ENCODE measurements at places on chromosomes 6 and 20.

DNA sequence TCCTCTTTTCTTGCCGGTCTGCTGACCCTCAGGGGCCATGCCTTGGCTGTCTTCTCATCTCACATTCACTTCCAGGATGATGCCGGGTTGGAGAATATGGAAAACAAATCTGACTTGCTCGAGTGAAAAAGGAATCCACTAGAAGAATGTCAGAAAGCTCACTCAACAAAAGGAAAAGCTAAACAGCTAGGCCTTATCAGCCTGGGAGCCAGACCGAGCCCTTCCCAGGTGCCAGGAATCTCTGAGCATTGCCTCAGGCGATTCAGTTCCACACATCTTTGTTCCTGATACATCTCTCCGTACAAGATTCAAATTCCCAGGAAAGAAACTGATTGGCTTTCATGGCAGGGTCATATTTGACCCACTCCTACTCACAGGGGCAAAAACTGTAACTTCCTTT is 9.2 kb upstream of the OSER1 start:
- DNase-seq, result no peak

DNA sequence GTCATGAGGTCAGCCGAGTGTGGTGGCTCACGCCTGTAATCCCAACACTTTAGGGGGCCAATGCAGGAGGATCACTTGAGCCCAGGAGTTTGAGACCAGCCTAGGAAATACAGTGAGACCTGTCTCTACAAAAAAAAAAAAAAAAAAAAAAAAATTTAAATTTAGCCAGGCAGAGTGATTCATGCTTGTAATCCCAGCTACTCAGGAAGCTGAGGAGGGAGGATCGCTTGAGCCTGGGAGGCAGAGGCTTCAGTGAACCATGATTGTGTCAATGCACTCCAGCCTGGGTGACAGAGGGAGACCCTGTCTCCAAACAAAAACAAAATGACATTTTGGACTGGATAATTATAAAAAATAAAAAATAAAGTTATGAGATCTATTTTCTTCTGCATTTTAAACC is 56.2 kb downstream of the ADGRF1 start:
- no peak for DNase-seq

- no peak for DNase-seq
Measured at GRCh38 chr6:128067446-128068118, 166.7 kb upstream of the THEMIS start.

GRCh38 chr20:37693242-37693634 is 592 bp upstream of the CTNNBL1 start:
- no peak for DNase-seq

- no peak for DNase-seq
Measured at GRCh38 chr6:141580988-141581552, 551.7 kb upstream of the GJE1 start.

DNA sequence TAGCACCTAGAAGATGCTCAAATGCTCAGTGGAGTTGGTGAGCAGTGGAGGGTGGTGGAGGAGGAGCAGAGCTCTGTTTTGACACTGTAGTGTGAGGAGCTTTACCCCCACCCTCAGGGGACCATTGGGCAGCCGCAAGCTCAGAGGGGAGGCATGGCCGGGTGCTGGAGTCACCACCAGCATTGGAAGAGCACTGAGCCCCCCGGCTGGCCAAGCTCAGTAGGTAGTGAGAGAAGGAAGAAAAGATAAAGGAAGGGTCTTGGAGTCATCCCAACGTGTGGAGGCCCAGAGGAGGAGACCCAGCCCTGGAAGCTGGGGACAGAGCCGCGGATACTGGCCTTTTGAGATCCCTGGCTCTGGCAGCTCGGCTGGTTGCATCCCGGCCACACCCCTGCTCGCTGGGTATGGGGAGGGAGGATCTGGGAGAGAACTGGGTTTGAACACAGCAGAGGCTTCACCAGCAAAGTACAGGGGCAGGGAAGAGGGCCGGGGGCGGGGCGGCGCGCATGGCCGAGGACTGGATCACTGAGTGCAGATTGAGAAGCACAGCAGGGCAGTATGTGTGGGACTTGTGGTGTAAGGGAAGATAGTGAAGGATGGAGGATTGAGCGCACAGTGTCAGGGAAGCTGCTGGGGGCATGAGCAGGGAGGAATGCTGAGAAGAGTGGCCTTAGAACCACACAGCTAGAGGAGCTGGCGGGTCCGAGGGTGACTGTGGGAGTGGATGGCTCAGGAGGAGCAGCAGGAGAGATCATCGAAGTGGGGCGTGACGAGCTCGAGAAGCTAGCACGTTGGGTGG is 24.4 kb downstream of the SYNDIG1 start:
- DNase-seq, result no peak

DNA sequence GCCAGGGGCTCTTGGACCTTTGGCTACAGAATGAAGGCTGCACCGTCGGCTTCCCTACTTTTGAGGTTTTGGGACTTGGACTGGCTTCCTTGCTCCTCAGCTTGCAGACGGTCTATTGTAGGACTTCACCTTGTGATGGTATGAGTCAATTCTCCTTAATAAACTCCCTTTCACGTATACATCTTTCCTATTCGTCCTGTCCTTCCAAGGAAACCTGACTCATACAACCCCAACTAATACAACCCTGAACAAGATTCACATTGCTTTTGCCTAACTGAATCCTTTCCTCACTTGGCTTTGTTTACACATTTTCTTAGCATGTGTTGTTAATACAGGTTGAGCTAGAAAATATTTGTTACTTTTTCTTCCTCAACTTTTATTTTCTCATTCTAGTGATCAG is 21.9 kb downstream of the TBXT start:
- no peak for DNase-seq

DNA sequence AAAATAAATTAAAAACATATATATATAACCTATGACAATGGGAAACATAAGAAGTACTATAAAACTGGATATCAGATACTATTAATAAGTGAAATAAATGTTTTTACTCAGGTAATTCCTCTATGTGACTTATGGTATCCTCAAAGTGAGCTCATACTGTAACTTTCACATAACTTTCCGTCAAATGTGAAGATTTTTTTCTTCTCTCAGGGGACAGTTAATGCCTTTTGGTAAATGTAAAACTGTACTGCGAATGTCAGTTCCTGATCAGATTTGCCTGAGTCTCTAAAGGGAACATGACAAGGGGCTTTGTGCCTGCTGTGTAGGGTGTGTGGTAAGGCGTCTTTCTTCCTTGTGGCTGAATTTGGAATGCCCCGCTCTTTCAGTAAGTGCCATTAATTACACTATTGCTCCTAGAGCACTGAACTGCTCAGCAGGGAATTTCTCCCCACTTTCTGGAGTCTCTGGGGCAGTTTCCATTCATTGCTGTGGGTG is 271.8 kb downstream of the PRL start:
- DNase-seq, result no peak

DNA sequence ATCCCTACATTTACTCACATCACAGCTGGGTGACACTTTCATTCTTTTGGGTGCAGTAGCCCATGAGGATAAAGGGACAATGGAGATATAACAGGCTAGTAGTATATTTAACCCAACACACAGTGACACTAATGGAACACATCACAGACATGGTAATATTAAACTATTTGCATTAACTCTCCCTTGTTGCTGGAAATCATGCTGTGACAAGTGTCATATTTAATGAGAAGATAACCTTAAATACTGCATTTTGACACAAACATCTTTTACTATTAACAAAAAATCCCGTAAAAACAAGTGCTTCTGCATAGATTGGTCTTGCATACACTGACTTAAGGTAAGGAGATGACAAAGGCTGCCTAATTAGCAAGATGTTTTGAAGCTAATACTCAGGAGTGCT is 45.5 kb downstream of the CNR1 start:
- no peak for DNase-seq

DNA sequence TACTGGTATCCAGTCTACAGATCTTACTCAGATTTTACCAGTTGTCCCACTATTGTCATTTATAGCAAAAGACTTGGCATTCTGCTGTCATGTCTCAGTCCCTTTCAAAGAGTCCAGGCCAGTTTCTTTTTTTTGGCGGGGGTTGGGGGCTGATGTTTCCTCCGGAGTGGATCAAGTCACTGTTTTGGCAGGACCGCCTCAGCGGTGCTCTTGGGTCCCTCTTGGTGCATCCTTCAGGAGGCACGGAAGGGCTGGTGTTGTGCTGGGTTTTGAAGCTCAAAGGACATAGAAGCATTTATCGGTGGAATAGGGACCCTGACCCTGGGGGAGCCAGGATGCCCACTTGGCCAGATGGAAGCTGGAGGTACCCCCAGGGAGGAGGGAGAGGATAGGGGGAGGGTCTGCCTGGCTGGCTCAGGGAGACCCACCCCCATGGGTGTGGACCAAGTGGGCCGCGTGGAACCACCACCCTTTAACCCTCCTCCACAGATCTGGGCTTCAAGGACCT is 10.8 kb downstream of the RBCK1 start:
- no peak for DNase-seq

- no peak for DNase-seq
Measured at GRCh38 chr6:6090861-6091607, 84.3 kb upstream of the NRN1 start.

DNA sequence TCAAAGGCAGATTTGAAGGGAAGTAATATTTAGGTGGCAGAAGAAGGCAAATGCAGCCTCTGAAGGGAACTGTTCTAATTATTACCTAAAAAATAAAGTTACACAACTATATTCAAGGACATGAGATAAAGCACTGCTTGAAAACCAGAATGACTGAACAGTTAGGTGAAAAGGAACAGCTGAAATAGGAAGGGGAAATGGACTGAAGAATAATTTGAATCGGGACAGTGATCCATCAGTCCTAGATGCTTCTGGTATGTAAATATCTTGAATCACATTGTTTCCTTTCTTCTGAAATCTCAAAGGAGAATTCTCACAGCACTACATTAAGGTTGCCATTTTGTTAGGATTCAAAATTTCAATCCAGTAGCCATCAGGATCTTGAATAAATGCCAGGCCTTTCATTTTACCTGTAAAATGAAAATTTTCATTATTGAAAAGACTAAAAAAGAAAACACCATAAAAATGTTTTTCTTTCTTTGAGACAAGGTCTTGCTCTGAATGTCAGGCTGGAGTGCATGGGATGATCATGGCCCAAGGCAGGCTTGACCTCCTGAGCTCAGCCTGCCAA is 25.9 kb downstream of the GLO1 start:
- no peak for DNase-seq

- DNase-seq, result peak; percentile 78
Measured at GRCh38 chr20:24378661-24379483, 90.6 kb upstream of the SYNDIG1 start.

- DNase-seq, result peak; percentile 34
Measured at GRCh38 chr6:155216312-155217046, 47.3 kb upstream of the CLDN20 start.

All from glutamatergic neuron (in vitro differentiated cells).